Fibroblast of villous mesenchyme (primary cell): ENCODE measurements at places on chromosomes 4 and X. TPM values are rescaled to one million over a fixed set of nuclear protein-coding genes. Genes with fewer than 3 reads are reported as not detected.

DNA sequence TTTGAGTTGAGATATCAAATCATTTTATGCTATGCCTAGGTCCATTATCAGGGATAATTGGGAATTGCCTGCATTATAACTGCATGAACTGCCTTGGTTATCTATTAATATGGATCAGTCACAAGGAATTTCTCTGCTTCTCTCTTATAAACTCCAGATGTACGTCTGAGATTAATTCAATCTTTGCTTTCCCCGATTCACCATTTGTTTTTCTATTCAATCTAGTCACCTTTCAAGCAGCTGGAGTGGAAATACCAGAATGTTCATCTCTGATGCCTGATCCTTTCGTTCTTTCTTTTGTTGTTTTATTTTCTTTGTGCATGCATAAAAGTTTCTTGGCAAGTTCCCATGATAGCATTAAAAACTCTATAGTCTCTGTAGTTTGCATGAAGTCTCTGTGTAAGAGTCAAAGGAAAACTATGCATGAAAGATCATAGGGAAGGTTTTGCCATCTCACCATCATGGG lies 22.6 kb downstream of the SYNPO2 start:
- no peak for DNase-seq

DNA sequence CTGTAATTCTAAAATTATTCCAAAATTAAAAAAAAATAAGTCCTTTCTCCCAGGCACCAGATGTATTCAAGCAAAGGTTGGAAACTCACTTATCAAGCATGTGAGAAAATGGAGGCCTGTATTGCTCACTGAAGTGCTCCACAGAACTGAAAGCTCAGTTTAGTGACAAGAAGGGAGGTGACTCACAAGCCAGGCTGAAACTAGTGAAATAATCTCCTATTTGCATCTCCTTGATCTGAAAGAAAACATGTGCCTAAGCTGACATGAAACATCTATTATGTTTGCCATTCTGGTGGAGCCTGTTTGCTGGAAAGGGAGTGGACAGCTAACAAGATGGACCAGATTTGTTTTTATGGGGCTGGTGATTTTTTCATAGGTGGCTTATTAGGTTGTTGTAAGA lies 54.0 kb upstream of the AMELX start:
- DNase-seq: peak; percentile 68

- peak; percentile 28 for DNase-seq
Observed at GRCh38 chr4:47032405-47033106, 1.2 kb downstream of the GABRB1 start.

DNA sequence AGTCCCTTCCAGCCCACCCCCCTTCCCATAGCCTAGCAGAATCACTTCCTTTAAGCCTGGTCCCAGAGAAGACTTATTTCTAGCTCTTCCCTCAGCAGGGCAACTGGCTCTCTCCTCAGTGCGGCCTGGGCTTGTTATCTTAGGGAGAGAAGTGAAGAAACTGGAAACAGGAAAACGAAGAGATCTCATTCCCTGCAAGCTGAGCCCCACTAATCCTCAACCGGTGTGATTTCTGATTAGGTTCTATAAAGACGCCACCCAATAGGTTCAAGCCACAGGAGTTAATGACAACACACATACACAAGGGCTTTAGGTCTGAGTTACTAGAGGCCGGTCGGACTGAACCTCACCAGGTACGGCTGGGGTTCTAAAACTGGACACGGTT lies 3.2 kb downstream of the GSX2 start:
- DNase-seq: peak; percentile 58

DNA sequence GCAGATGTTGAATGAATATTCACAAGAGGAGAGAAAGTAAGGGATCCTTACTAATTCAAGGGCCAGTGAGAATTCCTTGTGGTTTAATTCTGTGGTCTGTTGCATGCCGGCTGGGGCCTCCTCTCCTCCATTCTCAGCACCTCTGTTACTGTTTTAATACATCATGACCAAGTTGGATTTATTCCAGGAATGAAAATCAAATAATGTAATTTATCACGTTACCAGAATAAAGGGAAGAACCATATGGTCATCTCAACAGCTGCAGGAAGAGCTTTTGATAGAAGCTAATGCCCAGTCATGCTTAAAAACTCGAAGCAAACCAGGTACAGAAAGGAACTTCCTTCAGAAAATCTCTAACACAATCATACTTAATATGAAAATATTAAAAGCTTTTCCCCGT lies 54.1 kb downstream of the GRK4 start:
- no peak for DNase-seq

DNA sequence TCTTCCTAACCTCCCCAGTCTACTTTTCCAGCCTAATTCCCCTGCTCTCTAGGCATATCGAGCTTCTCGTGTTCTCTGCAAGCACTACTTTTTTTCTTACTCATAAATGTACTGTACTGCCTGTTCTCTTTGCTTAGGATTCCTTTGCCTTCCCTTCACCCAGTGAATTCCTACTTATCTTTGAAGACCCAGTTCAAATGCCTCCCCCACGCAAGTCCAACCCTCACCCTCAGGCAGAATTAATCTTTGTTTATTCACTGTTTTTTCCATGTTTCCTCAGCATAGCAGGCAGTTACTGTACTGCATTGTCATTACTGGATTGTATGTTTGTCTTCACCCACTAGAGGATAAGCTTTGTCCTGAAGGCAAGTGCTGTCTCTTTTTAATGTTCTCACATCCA lies 287.7 kb downstream of the BMPR1B start:
- peak; percentile 37 for DNase-seq

DNA sequence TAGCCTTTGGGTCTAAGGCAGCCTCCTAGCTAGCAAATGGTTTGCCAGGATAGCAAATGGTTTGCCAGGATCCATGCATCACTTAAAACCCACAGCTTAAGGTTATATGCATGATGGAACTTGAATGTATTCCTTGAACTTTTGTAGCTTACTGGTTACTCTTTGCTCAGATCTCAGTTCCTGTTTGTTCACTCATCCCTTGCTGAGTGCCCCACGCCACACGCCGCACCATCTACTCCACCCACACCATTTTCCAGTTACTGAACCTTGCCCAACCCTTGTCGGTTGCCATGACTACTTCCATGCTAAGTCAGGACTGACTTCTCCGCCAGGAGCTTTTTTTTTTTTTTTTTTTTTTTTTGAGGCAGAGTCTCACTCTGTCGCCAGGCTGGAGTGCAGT lies 29.5 kb upstream of the XIAP start:
- DNase-seq: no peak

GRCh38 chr4:165359506-165359905 lies 19.3 kb upstream of the CPE start:
- peak; percentile 38 for DNase-seq

DNA sequence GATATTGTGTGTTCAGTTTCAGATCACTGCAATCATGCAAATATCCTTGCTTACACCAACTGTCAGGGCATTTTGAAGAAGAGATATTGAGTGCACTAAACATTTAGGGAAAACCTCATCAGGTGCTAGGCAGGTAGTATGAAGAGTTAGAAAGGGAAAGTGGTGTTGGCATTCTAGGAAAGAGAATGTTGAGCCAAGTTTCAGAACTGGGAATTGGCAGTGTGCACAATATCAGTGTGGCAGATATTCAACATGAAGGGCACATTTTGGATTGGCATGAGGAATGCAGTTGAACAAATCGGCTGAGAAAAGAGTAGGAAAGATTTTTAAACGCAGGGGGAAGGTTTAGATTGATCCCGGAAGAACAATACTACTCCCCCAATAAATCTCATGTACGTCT lies 43.4 kb upstream of the SMAD1 start:
- no peak for DNase-seq

DNA sequence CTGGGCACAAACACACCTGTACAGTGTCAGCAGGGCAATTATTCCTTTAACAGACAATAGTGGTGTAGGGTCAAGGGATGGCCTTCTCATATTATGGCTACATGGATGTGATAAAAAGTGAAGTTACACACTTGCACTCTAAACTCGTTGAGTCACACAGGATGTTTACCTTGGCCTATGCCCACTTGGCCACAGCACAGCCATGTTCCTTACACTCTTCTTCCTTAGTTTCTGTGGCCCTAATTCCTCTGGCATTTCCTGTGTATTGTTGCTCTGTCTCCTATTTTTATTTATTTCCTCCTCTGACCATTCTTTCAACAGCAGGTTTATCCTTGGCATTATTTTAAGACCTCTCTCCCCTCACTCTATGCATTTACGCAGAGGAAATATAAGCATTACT lies 86.8 kb upstream of the NPFFR2 start:
- peak; percentile 0 for DNase-seq

DNA sequence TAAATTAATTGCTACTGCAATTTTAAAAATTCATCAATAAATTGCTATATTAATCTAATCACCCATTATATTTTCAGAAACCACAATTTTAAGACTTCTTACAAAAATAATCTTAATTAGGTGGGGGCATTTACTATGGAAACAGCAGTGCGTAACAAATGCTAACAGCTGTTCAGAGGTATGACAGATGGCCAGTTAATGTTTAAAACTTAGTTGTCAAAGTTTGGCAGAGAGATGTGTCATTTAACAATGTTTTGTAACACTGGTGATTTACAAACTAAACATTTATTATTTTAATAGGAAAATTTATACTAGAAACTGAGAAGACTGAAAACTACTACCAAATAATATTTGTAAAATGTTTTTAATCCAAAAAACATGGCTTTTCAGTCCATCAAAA lies 85.2 kb upstream of the GPR34 start:
- no peak for DNase-seq

- no peak for DNase-seq
Observed at GRCh38 chrX:10479508-10479907, 140.9 kb downstream of the MID1 start.

- no peak for DNase-seq
Observed at GRCh38 chr4:120923207-120923522, 639 bp upstream of the PRDM5 start.

DNA sequence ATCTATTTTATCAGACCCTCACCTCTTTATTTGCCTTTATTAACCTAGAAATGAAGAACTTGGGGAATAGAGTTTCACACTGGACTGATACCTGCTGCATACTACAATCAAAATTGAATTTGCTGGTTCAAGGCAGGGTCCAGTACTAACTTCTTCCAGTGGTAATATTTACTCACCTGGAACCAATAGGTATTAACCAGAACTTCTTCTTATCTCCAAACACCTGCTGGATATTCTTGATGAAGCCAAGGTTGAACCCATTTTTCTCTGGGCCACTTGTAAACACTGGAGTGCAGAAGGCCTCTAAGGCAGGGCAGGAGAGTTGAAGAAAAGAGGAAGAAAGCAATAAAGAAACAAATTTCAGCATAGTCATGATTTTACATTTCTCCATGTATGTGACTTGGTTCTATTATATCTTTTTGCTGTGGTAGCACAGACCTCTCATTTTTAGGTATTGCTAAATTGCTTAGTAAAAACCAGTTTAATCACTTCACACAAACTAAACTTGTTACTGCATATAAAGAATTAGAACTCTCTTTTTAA lies 101.1 kb downstream of the ZDHHC15 start:
- no peak for DNase-seq

- no peak for DNase-seq
Observed at GRCh38 chrX:154750301-154751202, at the start of gene GAB3. TSS of gene GAB3 (minus strand) at chrX:154751077. CDS start at chrX:154751025, 52 bp downstream.

DNA sequence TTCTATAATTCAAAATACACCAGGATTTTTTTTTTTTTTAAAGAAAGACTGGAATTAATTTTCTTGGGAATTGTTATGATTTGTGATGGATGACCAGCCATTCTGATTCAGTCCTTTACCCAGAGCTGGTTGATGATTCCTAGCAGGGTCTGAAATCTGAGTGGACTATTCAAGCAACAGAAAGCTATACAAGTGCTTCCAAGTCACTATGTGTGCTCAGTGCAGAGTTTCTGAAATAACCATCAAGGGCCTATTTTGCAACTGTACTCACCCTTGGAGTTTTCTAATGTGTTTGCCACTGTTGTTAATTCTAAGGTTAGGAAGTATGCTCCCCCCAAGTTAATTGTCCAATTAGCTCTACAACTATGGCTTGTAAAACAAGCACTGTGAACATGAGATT lies 137.7 kb upstream of the RAPGEF2 start:
- DNase-seq: no peak

GRCh38 chrX:53056292-53056691 lies 7.7 kb downstream of the GPR173 start:
- DNase-seq: no peak

- DNase-seq: peak; percentile 58
Observed at GRCh38 chrX:40105835-40106675, 8.3 kb upstream of the BCOR start.

GRCh38 chr4:7186516-7187167 lies 5.7 kb upstream of the SORCS2 start:
- DNase-seq: no peak

- DNase-seq: no peak
Observed at GRCh38 chrX:23832721-23833120, 49.7 kb downstream of the SAT1 start.

- DNase-seq: no peak
Observed at GRCh38 chr4:35734381-35735098, 509.8 kb downstream of the ARAP2 start.

TMEM154 gene
- 8.1 and 11.2 TPM in 2 replicates for total RNA-seq

NSUN7 gene
- 0.32 and 0.86 TPM in 2 replicates for total RNA-seq

FRAS1 gene
- 0.97 and 1.3 TPM in 2 replicates for total RNA-seq

ZMAT1 gene
- total RNA-seq: 0.43 and 0.64 TPM in 2 replicates

INTU gene
- 7.4 and 13.0 TPM in 2 replicates for total RNA-seq

ATP8A1 gene
- total RNA-seq: 0.86 and 0.97 TPM in 2 replicates

ADH1C gene
- 1.3 TPM in 1 of 2 replicates, not detected in the other for total RNA-seq
